ENCODE measurements at places on chromosomes 2 and 18. TPM values are rescaled to one million over a fixed set of nuclear protein-coding genes. Genes with fewer than 3 reads are reported as not detected.

SERPINB13 gene
- not detected for total RNA-seq

TSPYL6 gene
- not detected for total RNA-seq

CAPN14 gene
- total RNA-seq = 0.27 TPM

UGT1A4 gene
- not detected for total RNA-seq

RANBP2 gene
- total RNA-seq = 77.8 TPM

ALKAL2 gene
- total RNA-seq = 22.6 TPM

MBOAT2 gene
- 40.2 TPM for total RNA-seq

MC2R gene
- total RNA-seq = not detected

NEU4 gene
- 0.62 TPM for total RNA-seq

KCTD18 gene
- 21.1 TPM for total RNA-seq

ASXL3 gene
- total RNA-seq = 5.1 TPM

TOGARAM2 gene
- total RNA-seq = 0.36 TPM

IL1B gene
- total RNA-seq = not detected

AGFG1 gene
- 40.3 TPM for total RNA-seq

PROKR1 gene
- not detected for total RNA-seq

TEX44 gene
- total RNA-seq = not detected

IL36G gene
- not detected for total RNA-seq

NPC1 gene
- 32.0 TPM for total RNA-seq

GATA6 gene
- 9.8 TPM for total RNA-seq

TRPM8 gene
- 71.1 TPM for total RNA-seq

RNF152 gene
- total RNA-seq = 15.5 TPM

CDH19 gene
- 3.4 TPM for total RNA-seq

ZNF385B gene
- total RNA-seq = 35.7 TPM

CCBE1 gene
- total RNA-seq = 1.8 TPM

MAPK4 gene
- total RNA-seq = 10.6 TPM

MREG gene
- total RNA-seq = 9.5 TPM

SMAD7 gene
- total RNA-seq = 31.0 TPM

LOXHD1 gene
- not detected for total RNA-seq

LAMA1 gene
- 59.6 TPM for total RNA-seq

ARHGEF33 gene
- total RNA-seq = 2.2 TPM

AKAIN1 gene
- total RNA-seq = not detected

Measured in prostate gland (tissue), 2 donors.